ENCODE measurements at places on chromosomes 3 and 15. TPM values are rescaled to one million over a fixed set of nuclear protein-coding genes. Genes with fewer than 3 reads are reported as not detected.

The SPRED1 gene
- 46.0 TPM for total RNA-seq

The DCLK3 gene
- total RNA-seq: 0.14 TPM

The DPPA2 gene
- total RNA-seq: not detected

The OSTN gene
- total RNA-seq: 3.5 TPM

The NR2E3 gene
- total RNA-seq: 0.33 TPM

The RAB6B gene
- 54.4 TPM for total RNA-seq

The SNURF gene
- total RNA-seq: 17.7 TPM

The ISL2 gene
- total RNA-seq: 5.4 TPM

The VGLL3 gene
- total RNA-seq: 0.50 TPM

The IL12A gene
- total RNA-seq: 0.22 TPM

The HGD gene
- total RNA-seq: 0.52 TPM

The BTD gene
- 15.7 TPM for total RNA-seq

The GREM1 gene
- 12.0 TPM for total RNA-seq

The CLDN18 gene
- 0.71 TPM for total RNA-seq

- ATAC-seq: no peak
Observed at GRCh38 chr15:82159922-82160321, 102.6 kb downstream of the EFL1 start.

GRCh38 chr15:49179433-49180190 lies 9.6 kb downstream of the GALK2 start:
- no peak for ATAC-seq

DNA sequence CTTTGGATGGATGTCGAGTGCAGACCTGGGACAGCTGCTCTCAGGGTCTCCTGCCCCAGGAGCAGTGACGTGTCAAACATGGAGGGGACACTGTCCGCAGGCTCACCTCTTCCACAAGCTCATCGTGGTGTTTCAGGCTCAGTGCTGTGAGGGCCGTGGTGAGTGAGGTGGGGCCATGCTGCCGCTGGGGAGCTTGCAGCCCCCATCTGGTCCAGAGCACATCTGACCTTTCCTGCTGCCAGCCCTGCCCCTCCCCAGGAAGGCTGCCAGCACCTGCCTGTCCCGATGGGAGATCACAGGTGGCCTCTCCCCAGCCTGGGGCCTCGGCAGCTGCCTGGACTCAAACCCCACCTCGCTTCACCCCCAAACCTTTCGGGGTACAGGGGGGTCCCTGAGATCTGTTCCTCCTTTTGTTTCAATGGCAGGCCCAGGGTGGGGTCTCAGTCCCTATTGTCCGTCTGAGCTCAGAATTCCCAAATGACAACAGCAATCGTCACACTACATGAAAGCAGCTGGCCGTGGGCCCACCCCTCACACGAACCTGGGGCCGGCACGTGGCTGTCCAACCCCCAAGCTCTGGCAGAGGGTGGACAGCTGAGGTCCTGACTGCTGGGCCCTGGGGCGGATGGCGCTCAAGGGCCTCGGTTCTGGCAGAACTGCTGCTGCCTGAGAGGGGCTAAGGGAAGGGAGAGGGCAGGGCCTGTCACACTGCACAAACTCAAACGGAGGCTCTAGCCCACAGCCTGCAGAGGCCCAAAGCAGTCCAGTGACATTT lies 65.0 kb upstream of the RPL32 start:
- no peak for ATAC-seq

DNA sequence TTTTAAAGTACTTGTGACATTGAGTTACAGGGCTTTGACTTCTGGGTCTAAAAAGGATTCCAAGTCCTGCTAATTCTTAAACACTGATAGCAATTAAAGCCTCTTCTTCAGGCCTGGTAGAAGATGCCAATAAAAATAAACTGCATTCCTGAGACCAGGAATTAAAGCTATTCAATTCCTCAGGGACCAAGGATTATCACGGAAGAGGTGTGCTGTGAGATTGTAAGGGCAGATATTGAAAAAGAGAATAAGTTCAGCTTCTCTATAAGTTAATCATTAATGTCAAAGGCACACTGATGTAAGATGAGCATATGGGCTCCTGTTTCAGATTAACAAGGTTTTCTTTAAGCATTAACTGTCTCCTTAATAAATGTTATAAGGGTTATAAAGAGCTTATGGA lies 611.3 kb downstream of the SI start:
- ATAC-seq: no peak

GRCh38 chr3:15997274-15997943 lies 177.1 kb upstream of the GALNT15 start:
- no peak for ATAC-seq

DNA sequence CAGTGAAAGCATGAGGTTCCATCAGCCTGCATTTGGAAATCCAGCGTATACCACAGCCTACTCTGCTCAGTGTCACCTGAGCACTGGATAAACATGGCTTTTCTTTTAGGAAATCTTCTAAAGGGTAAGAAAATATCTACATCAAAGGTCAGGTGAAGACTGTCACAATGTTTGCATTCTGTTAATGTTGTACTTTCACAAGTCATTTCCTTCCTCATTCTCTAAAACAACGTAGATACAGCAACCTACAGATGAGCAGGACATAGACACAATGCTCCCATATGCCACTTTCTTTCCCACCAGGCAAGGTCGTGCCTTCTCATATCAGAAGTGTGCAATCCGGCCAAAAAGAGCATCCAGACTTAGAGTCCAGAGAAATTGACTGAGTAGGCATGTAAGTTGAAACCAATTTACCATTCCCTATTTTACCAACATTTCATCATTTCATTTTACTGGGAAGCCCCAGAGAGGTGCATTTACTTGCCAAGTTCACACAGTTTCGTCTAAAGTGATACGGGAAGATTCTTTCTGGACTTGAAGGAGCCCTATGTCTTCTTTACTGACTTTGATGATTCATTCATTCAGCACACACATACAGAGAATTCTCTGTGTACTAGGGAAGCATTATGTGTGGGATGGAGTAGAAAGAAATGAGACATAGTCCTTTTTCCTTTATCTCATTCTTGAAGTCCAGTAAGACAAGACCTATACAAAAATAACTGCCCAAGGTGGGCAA lies 30.6 kb upstream of the LPP start:
- ATAC-seq: no peak

GRCh38 chr3:104526901-104527401 lies 839.8 kb upstream of the ALCAM start:
- ATAC-seq: no peak

DNA sequence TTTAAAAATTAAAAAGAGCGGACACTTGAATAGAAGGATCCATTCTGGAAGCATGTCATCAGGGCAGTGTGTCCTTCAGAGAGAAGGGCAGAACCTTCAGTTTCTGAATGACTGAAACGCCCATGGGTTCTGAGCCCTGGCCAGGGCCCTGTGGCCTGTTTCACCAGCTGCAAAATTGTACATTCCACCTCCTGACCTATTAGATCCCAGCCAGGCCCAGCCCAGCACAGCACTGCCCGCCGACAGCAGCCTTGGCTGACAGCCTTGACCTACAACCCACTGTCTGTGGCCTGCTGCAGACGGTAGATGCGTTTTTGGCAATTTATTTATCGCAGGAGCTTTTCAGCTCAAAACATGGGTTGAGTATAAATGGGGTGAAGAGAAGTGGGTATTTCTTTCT lies 5.9 kb upstream of the POLG start:
- ATAC-seq: no peak

- no peak for ATAC-seq
Observed at GRCh38 chr3:113148284-113148683, 63.1 kb upstream of the BOC start.

GRCh38 chr15:90497912-90498311 lies 31.8 kb upstream of the CRTC3 start:
- no peak for ATAC-seq

DNA sequence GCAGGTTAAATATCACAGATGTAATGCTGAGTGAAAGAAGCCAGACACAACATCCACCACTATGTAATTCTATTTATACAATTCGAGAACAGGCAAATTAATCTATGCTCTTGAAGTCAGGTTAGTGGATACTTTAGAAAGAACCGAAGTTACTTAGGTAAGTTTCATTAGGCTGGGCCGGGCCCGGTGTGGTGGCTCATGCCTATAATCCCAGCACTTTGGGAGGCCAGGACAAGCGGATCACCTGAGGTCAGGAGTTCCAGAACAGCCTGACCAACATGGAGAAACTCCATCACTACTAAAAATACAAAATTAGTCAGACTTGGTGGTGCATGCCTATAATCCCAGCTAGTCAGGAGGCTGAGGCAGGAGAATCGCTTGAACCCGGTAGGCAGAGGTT lies 1105.7 kb downstream of the NSUN3 start:
- ATAC-seq: no peak

DNA sequence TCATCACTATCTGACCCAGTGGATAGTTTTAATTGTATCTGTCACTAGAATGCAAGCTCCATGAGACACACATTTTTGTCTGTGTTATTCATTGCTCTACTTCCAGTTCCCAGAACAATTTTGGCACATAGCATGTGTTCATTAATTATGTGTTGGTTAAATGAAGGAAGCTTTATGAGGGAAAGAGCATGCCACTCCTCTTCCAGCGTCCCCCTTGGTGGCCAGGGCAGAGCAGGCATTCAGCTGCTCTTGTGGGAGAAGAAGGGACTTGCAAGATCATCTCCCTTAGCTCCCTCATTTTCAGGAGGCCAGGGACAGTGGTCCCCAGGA lies 489 bp upstream of the GALNT15 start:
- ATAC-seq: peak; percentile 6

- ATAC-seq: no peak
Observed at GRCh38 chr15:90645873-90646575, 71.1 kb upstream of the BLM start.

- no peak for ATAC-seq
Observed at GRCh38 chr15:100279849-100280248, 61.9 kb downstream of the ADAMTS17 start.

GRCh38 chr3:120773932-120774331 lies 31.4 kb downstream of the GTF2E1 start:
- ATAC-seq: no peak

DNA sequence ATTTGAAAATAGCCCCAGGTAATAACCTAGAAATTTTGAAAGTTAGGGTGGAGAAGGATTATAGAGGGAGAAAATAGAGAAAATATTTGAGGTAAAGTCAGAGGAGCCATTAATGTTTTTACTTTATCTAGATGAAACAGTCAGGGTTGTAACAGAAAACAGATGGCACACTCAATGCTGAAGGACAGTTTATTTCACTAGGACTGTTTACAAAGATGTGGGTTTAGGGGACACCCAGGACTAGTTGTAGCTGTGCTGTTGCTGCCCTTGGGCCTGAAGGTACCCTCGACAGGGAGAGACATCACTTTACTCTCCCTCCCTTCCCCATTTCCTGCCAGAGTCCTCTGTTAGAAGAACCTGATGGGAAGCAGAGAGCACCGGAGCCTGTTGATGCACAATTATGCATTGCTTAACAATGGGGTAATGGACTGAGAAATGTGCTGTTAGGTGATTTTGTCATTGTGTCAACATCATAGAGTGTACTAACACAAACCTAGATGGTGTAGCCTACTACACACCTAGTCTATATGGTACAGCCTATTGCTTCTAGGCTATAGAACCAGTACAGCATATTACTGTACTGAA lies 103.8 kb downstream of the GALK2 start:
- ATAC-seq: peak; percentile 6

DNA sequence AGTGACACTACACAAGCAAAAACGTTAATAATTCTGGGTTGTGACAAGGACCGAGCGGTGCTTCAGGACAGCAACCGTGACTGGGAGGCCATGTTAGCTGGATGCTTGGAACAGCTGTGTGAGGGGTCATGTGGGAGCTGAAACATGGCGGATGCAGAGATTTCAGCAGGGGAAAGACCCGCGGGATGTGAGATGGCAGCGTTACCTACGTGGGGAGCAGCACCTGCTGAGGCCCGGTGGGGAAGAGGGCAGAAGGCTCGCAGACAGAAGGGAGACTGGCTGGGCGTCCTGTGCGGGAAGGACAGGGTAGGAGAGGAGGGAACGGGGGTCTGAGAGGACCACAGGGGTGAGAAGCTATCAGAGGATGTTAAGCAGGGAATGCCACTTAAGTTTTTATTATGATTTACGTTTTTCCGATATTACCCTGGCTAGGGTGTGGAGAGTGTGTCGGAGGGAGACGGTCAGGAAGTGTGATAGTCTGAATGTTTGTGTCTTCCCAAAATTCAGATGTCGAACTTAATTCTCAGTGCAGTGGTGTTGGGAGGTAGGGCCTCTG lies 228.8 kb upstream of the LYSMD4 start:
- no peak for ATAC-seq

GRCh38 chr3:105979961-105980360 lies 111.1 kb upstream of the CBLB start:
- no peak for ATAC-seq

- no peak for ATAC-seq
Observed at GRCh38 chr3:30539206-30539605, 67.2 kb upstream of the TGFBR2 start.

GRCh38 chr3:174536319-174536718 lies 322.8 kb upstream of the NAALADL2 start:
- ATAC-seq: no peak

GRCh38 chr15:35290301-35290721 lies 205.2 kb upstream of the NANOGP8 start:
- peak; percentile 57 for ATAC-seq

DNA sequence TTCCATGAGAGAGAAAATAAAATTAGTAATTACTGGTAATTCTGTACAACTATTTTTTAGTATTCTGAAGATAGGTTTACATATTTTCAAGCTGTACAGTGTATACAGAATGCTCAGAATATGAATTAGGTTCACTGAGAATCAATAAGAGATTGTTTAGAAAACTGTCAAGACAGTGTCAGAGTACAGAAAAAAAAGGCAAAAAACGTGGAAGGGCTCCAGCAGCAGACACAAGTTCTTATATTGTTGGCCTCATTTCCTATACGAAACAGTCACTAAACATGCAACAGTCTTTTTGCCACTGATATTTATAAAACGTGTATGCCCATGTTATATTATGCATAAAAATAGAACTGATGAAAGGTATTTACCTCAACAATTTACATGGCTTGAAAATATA lies 103.9 kb downstream of the ISL2 start:
- ATAC-seq: no peak

GRCh38 chr3:160458151-160458550 lies 8.6 kb upstream of the TRIM59 start:
- ATAC-seq: no peak

DNA sequence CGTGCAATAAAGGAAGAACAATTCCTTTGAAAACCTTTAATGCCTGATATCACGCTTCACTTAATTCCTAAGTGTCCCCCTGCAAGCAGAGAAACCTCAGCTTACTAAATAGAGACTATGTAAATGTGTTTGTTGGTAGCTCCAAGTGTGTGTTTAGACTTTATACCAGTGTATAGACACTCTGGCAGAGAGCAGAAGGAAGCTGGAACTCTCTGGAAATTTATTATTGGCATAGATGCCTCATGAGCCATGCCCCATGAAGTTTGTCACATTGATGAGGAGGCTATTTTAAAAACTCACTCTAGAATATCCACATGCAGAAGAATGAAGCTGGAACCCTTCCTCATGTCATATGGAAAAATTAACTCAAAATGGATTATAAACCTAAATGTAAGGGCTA lies 99.9 kb downstream of the THRB start:
- no peak for ATAC-seq

GRCh38 chr15:41983621-41984571 lies 11.5 kb upstream of the EHD4 start:
- no peak for ATAC-seq

DNA sequence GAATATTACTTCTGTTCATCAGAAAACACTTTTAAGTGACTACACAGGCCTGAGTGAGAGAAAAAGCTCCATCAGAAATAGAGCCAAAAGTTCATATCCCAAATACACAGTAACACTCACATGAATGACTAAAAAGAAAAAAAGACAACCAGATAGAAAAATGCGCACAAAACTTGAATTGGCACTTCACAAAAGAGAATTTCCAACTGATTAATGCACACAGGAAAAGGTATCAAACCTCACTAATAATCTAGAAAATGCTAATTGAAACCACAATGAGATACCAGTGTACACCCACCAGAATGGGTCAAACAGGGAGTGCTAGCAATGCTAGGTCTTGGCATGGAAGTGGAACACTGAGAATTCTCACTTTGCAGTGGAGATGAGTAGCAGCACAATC lies 78.6 kb downstream of the HERC2 start:
- ATAC-seq: no peak

Measured in motor neuron (in vitro differentiated cells).